ENCODE measurements at places on chromosomes 11 and 22.

- no peak for DNase-seq
Observed at GRCh38 chr11:35484435-35484834, 41.0 kb downstream of the PAMR1 start.

DNA sequence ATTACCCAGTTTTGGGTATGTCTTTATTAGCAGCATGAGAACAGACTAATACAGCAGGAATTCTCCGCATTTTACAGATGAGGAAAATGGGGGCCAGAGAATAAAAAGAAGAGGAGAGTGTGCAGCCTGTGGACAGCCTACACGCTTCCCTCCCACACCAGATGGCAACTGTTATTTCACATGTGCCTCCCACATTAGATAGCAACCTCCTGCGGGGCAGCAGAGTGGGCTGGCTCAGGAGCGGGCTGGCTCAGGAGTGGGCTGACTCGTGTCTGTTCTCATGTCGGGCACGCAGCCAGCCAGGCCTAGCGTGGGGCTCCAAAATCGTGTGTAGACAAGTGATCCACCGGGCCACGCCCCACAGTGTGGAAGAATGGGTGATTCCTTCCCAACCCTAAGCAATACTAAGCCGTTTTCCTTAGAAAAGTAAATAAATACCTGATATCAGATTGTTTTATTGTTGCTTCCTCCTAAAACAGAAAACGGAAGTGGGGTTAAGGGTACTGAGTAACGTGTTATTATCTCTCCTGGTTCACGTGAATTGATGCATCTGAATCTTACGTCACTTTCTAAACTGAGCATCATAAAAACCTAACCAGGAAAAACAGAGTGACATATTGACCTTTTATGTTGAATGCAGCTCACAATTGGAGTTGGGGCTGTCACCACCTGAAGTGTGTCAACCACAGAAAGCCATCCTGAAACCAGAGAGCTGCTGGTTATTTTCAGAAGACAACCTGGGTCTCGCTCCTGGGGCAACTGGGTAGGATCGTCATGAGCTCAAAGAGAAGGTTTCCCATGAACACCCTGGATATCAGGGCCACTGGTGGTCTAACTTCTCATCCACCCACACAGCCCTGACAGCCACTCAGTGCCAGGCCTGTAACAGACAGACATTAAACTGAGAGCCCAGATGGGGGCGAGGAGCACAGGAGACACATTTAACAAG lies 3.3 kb downstream of the TTLL1 start:
- no peak for DNase-seq

DNA sequence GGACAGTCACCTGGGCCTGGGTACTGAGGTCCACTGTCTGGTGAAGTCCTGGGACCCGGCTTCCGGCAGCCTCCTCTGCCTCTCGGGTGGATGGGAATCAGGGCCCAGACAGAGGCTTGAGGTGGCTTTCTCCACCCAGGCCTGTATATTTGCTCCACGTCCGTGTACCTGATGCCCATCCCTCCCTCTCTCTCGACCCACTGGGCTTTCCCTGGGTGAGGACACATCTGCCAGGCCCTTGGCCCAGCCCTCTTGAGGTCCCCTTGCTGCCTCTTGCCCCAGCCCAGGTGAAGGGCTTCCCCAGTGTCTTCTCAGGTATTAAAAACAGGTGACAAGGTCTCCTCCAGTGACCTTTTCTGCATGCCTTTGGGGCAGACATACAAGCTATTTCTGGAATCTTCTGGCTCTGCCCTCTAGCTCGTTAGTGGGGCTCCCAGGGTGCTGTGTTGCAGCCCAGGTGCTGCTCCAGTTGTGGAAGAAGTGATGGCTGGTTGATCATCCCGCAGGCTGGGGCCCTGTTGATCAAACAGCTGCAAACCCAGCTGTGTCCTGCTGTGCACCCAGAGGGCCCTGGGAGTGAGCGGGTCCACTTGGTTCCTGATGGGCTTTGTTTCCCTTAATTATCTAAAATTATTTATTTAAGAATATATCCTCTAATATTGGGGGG lies 25.5 kb upstream of the ACR start:
- no peak for DNase-seq

GRCh38 chr22:22099833-22100812 lies 117.5 kb upstream of the TOP3B start:
- DNase-seq, result no peak

GRCh38 chr11:114075891-114076441 lies 16.5 kb downstream of the ZBTB16 start:
- peak; percentile 15 for DNase-seq

GRCh38 chr11:14114269-14114668 lies 151.7 kb downstream of the SPON1 start:
- DNase-seq, result no peak

- no peak for DNase-seq
Observed at GRCh38 chr22:23204541-23205157, 24.3 kb downstream of the BCR start.

- DNase-seq, result no peak
Observed at GRCh38 chr11:88363648-88364065, 26.1 kb upstream of the CTSC start.

- DNase-seq, result no peak
Observed at GRCh38 chr22:36929621-36930020, 16.2 kb downstream of the CSF2RB start.

- no peak for DNase-seq
Observed at GRCh38 chr11:35893796-35894475, 49.9 kb upstream of the LDLRAD3 start.

DNA sequence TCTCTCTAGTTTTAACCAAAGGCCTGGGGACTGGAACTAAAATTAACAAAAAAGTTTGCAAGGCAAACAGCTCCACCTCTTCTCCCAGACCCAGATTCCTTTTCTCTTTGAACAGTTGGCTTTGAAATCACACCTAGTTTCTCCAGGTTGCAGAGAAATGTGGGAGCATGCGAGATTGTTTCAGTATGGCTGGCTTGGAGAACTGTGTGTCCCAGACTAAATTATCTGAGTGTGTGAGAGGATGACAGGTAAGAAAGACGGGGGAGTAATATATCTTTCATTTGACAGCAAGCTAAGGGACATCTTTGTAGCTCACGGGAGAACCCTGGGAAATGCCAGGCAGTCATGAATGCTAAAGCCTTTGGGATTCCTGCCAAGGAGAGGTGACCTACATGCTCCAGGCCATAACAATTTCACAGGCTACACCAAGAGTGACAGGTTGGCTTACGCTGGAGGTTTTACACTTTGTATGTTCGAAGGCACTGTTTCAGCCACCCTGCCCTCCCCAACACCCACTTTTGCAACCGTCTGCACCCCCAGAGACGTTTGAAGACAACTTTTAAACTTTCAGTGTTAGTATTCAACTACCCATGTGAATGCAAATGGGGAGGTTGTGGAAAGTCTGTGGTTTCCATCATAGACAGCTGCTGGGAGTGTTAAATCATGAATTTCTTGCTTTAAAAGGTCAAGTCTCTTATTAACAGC lies 109.3 kb upstream of the SNX19 start:
- DNase-seq, result no peak

- DNase-seq, result no peak
Observed at GRCh38 chr11:121282386-121282785, 10.2 kb upstream of the SC5D start.

DNA sequence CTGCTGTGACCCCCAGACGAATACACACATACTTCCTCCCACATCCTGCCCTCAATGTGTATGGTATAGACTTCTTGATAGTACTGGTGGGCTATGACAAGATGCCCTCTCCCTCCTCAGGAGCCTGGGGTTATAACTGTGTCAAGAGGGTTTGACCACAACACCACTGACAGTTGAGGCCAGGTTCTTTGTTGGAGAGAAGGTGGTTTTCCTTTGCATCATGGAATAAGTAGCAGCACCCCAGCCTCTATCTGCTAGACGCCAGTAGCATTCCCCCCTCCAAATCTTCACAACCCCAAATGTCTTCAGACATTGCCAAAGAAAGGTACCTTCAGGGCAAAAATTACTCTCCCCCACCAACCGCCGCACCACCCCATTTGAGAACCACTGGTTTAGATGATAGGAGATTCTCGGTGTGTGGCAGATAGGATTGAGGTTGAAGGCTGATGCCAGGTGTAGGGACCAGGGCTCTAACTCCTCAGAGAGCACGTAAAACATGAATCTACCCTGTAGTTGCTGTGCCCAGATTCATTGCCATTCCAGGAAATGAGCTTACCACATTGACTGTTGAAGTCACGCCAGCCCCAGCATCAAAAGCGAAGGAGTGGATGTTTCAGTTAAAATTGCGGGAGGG lies 5.5 kb upstream of the MYO18B start:
- no peak for DNase-seq

DNA sequence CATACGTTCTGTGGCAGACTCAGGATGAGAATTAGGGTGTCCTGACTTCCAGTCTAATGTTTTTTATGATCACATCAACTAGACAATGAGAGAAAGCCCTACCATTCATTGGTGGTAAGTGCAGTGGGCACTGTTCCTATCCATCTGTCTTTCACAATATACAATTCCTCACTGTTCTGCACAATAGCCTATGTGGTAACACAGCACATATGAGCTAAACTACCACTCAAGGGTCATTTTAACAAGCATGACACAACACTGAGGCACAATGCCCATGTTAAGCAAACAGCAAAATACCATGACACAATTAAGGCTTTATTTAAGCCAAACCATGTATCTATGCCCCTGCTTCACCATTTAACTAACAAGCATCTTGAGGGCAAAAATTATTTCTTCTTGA lies 52.3 kb downstream of the SIK3 start:
- DNase-seq, result no peak

GRCh38 chr11:120013325-120014250 lies 124.3 kb downstream of the TRIM29 start:
- no peak for DNase-seq

GRCh38 chr11:28759311-28759710 lies 651.1 kb downstream of the METTL15 start:
- DNase-seq, result no peak

DNA sequence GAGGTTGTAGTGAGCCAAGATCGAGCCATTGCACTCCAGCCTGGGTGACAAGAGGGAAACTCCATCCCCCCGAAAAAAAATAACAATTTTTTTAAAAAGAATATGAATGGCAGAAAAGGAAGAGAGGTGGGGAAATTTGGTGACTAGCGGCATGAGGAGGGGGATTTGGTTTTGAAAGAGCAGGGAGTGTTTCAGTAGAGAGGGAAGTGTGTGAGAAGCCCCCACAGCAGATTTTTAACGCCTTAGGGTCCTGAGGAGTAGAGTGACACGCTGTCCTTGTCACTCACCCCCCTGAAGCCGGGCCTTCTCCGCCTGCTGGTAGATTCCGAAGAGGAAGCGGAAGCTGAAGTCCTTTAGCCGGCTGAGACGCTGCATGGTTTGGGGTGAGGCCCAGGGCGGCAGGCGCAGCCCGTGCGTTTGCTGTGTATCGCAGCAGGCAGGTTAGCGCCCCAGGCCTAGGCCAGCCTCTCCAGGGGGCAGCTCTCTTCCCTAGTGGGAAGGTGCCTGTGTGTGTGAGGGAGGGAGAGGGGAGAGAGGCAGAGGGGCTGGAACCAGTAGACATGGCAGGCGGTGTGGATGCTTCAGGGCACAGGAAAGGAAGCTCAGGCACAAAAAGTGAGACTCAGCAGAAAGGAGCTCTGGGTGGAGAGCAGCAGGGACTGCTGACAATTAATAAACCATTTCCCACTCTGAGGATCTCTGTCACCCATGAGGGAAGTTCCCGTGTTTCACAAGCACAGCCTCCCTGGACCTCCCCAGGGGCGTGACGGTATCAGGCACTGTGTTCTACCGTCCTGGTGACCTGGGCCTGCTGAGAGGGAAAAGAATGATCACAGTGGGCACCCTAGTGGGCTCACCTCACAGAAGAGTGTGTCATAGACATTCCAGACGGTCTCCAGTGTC lies 3.9 kb downstream of the ACP2 start:
- no peak for DNase-seq

DNA sequence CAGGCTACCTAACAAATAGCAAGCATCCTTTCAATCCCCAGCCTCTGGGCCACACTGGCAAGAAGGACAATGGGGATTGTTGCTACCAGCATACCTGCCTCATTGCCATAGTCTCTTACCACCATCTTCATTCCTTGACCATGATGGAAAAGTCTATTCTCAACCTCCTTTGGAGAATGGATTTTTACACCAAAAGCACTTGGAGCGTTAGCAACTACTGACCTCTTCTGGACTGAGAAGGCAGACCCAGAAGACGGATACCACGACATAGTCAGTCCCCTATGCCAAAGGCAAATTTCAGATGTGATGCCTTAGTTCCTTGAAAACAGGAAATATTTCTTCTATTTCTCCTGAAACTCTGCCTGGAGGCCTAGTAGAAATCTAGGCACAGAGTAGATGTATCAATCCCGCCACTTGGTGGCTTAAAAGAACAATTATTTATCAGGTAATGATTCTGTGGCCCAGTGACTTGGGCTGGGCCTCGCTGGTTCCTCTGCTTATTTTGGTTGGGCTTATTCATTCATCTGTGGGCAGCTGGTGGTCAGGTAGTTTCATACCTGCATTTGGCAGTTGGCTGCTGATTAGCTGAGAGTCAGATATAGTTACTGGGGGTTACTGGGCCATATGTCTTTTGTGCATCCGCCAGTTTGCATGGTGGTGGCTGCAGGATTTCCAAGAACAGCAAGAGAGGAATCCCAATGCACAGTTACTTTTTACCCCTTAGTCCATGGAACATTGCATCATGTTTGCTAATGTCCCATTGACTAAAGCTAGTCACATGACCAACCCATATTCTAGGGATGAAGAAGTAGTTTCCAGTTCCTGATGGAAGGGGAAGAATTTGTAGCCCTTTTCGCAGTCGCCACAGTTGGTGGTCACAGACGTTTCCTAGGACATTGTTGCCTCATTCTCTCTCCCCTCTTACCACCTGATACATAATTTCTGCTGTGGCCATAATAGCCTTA lies 75.2 kb downstream of the DHCR7 start:
- DNase-seq, result no peak

GRCh38 chr11:67632175-67632981 lies 2.6 kb upstream of the NUDT8 start:
- no peak for DNase-seq

- no peak for DNase-seq
Observed at GRCh38 chr22:33865248-33865647, 55.0 kb downstream of the LARGE1 start.

- no peak for DNase-seq
Observed at GRCh38 chr11:45751430-45751829, 53.5 kb upstream of the SLC35C1 start.

DNA sequence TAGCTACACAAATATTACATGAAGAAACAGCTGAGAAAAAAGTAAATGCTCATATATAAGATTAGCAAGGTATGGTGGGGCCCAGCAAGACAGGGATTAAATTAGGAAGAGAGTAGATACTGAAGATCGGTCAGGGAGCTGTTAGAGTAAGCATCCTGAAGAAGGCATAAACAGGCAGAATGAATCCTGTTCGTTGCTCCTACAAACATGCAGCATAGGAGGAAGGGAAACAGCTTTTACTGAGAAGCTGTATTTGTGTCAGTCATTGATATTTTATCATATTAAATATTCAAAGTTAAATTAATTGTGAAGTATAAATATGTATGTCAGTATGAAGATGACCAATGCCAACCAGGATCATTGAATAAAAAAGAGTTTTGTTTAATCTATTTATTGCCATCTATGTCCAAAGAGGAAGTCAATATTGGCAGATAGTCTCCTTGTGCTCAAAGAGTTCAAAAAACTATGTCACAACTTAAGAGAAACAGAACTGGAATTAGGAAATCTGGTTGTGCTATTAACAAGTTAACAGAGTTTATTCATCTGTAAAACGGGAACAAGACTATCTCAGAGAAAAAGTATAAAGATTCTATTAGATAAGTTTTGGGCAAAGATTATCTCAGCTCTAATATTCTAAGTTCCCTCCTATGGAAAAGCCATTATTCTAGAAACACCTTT lies 255.2 kb downstream of the GRM5 start:
- no peak for DNase-seq
